ENCODE measurements at places on chromosomes 4 and X.

GRCh38 chrX:12932244-12932643, 25.8 kb downstream of the TLR8 start:
- DNase-seq, result no peak

DNA sequence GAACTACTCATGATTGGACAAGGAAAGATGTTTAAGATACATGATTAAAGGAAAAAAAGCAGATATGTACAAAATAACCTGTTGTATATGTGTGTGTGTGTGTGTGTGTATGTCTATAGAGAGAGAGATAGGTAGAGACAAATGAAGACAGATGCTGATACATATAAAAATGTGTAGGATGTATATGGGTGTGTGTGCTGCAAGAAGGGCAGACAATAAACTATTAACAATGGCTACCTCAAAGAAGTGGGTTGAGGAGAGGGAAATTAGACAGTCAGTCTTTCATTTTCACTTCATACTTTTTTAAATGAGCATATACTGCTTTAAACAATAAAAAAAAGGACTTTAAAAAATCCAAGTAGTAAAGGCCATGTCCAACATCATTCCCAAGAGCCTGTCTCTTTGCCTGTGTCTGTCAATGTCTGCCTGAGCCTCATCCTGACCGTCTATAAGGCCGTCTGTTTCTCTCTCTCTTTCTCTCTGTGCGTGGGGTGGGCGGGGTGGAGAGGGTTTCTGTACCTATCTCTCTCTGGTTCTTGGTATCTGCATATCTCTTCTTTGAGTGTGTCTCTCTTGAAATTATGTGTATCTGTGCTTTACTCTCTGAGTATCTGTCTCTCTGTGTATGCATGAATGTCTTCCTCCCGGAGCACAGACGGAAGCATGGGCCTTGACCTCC, 62.8 kb downstream of the LRBA start:
- no peak for DNase-seq

- DNase-seq, result no peak
Observed at GRCh38 chr4:150278206-150278605, 200.0 kb downstream of the DCLK2 start.

DNA sequence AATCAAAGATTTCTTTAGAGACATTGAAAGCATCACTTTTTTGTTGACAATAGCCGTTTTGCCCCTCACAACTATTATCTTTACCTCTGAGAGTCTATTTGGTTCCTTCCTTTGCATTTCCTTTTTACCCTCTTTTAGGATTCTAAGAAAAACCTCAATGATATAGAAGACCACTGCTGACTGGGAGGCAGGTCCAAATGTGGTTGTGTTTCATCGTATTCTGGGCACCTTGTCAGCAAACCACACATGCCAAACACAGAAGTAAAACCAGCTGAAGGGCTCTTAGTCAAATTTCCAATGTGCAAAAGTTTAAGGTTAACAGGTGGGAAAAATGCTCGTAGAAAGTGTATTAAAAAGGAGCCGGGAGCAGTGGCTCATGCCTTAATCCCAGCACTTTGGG, 5.1 kb upstream of the PRMT9 start:
- no peak for DNase-seq

DNA sequence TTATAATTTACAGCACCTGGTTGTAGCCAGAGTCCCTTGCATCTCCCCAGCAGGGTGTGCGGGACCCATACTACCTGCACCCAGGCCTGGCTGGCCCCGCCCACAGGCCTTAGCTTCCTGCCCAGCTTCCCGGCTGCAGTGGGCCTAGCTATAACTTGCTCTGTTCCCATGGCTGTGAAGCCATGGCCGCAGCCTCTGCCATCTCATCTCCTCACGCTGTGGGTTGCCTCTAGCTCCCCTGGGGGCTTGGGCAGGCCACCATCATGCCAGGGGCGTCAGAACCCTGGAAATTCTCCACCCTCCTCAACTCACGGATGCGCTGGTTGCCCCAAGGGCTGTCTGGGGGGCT, 26.1 kb upstream of the SORBS2 start:
- DNase-seq, result no peak

GRCh38 chr4:11773798-11774197, 345.1 kb upstream of the HS3ST1 start:
- no peak for DNase-seq

DNA sequence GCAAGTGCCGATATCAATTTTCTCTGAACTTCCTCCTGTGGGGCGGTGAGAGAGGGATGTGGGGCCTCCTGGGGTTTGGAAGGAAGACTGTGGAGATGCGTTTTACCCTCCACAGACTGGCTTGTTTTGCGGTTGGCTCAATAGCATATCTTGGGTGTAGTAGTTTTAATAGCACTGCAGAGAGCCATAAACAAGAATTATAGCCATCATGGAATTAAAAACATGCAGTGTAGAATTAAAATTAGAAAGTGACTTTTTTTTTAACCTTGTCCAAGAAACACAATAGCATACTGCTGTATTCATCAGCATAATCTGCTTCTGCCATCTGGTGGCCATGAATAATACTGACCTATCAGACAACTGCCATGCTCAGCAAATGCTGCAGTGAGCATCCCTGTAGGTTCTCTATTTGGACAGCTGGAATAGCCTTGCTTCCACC, 47.3 kb upstream of the SCML1 start:
- DNase-seq, result no peak

DNA sequence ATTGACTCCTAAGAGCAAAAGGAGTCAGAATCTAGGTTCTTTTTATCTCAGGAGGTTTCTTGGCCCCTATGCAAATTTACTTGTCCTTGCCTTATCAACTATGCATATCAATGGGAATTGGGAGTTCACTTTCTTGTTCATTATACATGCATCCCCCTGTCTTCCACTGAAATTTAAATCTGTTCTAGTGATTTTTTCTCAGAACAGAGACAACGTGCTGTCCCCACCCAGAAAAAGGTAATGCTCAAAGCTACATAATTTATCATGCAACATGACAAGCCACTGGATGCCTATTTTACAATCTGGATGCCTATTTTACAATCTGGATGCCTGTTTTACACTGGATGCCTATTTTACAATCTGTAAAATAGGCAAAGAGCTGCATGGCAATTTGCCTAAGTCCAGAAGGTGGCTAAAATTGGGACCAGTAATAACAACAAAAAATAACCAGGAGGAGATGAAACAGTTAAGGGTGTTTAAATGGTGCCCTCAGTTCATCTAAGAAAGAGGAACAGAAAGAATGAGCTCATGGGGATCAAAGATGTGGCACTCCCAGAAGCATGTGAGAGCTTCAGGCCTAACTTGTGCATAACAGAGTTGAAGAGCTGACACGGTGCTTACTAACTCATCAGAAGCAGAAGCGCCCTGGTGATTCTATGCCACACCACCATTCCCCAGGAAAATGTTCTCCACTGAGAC, 537.8 kb upstream of the BOD1L1 start:
- DNase-seq, result no peak

- no peak for DNase-seq
Observed at GRCh38 chr4:73481358-73481757, at the start of gene AFM. Gene AFM (plus strand): TSS chr4:73481745. CDS start chr4:73481776, 31 bp downstream.

DNA sequence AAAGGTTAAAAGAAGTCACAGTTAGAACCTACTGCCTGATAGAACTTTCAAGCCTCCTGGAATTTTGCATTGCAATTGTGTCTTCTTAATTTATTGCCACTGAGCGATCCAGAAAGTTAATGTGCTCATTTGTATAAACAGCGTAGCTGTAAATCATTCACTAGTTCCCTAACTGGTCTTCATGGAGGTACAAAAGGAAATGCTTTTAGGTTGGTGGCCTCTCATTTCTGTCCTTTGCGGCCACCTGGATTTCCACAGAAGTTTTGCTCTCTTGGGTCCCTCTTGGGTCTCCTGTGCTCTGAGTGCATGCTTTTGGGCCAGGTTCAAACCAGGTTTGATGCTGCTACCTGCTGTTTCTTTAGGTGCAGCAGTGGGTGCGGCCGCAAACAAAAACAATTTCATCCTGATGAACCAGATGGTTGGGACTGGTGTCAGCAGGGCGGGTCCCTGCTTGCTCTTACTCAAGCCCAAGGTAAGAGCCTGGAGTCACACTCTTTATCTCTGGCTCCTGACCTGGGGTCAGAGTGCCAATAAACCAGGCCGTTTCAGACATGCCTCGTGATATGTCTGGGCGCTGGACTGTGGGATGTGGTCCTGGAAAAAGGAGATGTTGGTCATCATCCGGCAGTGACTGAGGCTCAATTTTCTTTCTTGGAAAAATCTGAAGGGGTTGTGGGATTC, 270.1 kb downstream of the PTTG2 start:
- no peak for DNase-seq

DNA sequence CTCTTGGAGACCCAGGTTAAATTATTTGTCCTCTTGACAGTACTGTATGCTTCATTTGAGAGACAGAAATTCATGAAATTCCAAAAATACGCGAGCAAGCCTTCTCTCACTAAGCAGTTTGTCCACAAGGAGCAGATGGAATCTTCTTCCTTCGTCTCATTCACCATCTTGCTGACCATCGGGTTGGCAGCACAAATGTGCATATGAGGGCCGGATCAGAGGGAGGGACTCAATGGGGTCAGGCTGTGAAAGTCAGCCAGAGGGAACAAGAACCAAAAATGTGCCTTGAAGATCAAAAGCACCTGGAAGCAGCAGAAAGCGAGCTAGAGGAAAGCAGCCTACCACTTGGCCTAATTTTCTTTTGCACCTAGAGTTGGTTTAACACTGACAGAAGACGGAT, 16.4 kb downstream of the NHSL2 start:
- no peak for DNase-seq

DNA sequence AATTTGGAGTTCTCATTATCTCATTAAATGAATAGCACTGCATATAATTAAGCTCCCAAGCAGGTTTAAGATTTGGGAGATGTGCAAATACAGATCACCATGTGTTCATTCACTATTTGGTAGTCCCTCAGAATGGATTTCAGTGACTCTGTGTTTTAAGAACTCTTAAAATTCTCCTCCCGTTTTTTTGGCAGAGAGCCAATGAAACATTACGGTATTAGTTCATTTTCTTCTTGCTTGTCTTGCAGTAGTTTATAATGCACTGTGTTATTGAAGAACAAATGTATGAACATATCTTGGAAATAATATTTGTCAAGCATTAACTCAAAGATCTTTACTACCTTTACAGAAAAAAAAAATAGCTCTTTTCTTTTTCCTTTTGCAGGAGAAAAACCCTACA, 32.7 kb downstream of the KLF3 start:
- DNase-seq, result no peak

DNA sequence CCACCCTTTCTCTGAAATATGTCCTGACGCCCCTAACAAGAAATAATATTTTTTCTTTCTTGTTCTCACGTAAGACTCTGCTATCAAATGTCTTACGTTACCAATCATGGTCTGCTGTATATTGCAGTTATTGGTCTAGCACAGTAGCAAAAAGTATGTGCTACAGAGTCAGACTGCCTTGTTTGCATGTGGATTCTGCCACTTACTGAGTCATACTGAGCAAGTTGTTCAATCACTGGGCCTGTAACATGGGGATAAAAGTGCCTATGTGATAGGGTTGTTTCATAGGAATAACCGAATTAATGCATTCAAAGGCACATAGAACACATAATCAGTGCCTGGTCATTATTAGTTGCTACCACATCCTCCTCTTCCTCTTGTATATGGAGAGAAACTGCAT, 14.1 kb downstream of the RPGR start:
- DNase-seq, result no peak

- DNase-seq, result no peak
Observed at GRCh38 chr4:91963486-91963885, 340.3 kb upstream of the GRID2 start.

- DNase-seq, result no peak
Observed at GRCh38 chrX:42023122-42023521, 99.8 kb upstream of the CASK start.

- no peak for DNase-seq
Observed at GRCh38 chr4:109155084-109155483, 147.4 kb downstream of the COL25A1 start.

DNA sequence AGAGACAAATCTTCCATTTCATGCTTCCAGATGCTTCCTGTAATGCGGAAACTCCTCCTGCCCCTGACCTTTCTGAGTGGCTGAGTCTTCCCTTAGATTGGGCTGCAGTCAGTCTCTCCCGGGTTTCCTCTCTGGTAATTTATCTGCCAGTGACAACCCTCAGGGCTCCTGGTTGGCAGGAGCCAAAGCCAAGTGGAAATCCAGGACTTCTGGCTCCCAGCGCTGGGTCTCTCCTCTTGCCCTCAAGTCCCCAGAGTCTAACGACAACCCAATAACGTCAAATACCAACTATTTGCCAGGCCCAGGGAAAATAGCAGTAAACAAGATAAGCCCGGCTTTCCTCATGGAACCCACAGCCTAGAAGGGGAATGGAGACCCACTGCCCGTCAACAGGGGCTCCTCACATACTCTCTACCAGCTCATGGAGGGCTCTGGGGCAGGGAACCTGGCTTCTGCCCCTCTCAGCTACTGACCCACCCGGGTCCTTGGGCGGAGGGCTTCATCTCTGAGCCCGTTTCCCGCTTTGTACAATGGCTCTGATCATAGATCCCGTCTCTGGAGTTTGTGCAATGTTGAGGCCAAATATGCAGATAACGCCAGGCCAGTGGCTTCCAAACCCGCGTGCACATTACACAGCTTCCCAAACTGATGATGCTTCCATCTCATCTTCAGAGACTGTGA, 1.1 kb upstream of the TBC1D14 start:
- DNase-seq, result no peak

DNA sequence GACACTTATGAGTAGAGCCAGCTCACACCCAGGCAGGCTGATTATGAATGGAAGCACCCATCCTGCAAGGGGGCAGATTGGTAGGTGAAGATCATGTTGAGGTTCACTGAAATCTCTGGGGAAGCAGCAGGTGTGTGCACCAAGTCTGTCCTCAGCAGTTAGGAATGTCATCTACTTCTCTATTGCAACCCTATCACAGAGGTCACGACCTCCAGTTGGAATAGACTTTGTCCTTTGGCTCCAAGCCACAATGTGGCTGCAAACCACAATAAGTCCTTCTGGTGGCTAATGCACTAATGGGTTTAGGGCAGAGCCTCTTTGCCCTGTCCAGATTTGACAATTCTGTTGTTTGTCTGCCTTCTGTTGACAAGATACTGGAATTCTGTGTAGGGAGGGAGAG, 1056.7 kb downstream of the PCDH19 start:
- no peak for DNase-seq

GRCh38 chr4:41006141-41006540, 208.2 kb downstream of the APBB2 start:
- DNase-seq, result no peak

GRCh38 chr4:155342142-155342541, 34.6 kb downstream of the MAP9 start:
- DNase-seq, result no peak

- no peak for DNase-seq
Observed at GRCh38 chr4:36159208-36159607, 85.1 kb downstream of the ARAP2 start.

GRCh38 chr4:159150396-159150795, 47.5 kb downstream of the RAPGEF2 start:
- no peak for DNase-seq

DNA sequence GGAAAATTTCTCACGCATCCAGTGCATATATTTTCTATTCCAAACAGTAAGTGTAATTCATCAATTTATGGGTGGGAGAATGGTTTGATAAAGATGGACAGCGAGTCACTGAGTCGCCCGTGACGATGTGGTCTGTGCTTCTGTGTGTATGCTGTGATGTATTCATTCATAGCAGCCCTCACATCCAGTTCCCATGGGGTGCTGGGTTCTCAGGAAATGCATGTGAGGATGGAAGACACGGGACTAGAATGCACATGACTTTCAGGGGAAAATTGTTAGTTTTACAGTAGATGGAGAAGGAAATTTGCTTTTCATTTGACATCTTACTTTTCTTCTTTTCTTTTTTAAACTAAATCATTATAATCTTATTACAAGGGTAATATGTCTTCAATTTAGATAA, 152.9 kb downstream of the STOX2 start:
- no peak for DNase-seq
